ENCODE measurements at places on chromosomes 5 and 9. TPM values are rescaled to one million over a fixed set of nuclear protein-coding genes. Genes with fewer than 3 reads are reported as not detected.

DNA sequence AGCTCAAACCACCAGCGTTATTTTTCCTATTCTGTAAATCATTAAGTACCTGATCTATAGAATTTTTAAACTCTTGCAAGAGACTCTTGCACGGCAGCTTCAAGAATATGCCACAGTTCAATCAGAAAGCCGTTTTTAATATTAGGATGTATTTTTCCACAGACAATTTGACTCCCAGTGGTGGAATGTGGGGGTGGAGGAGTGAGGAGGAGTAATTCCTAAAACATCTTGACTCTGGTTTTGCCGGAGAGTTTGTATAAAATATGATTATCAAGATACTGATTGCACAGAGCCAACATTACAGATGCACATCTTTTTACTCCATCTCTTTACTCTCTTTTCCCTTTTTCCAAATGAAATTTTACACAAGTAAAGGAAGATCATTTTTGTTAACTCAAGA lies 288.3 kb downstream of the ENC1 start:
- no peak for DNase-seq
- H3K4me1 ChIP-seq = no peaks in the 10 kb centered on the region
- H3K27ac ChIP-seq = no peak overlapping the region
- H3K4me3 ChIP-seq = no peak overlapping the region

GRCh38 chr5:11110128-11110527 lies 349.1 kb upstream of the DAP start:
- DNase-seq = no peak
- H3K27me3 ChIP-seq = no peaks in the 10 kb centered on the region
- no peaks in the 10 kb centered on the region for H3K4me1 ChIP-seq

RGMB gene
- 36.9 TPM for total RNA-seq

DNA sequence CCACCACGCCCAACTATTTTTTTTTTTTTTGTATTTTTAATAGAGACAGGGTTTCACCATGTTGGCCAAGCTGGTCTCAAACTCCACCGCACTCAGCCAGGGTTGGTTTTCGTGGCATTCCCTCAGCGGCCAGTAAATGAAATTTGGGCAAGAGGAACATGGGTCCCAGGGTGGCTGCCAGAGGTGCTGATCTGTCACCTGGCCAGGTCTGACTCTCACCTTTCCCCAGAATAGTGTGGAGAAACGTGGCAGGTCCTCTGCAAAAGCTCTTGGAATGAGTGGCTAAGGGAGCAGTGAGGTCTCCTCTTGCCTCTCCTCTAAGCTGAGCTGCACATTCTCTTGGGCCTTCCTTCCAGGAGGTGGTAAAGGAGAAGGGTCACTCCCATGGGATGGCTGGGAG lies 170.1 kb downstream of the IRX2 start:
- no peaks in the 10 kb centered on the region for H3K36me3 ChIP-seq
- H3K27ac ChIP-seq = no peak overlapping the region
- H3K27me3 ChIP-seq = no peaks in the 10 kb centered on the region
- DNase-seq = no peak
- no peak overlapping the region for H3K4me3 ChIP-seq
- no peaks in the 10 kb centered on the region for H3K4me1 ChIP-seq

GRCh38 chr9:5122516-5122915 lies 62.9 kb downstream of the INSL6 start:
- DNase-seq = no peak
- H3K36me3 ChIP-seq = no peaks in the 10 kb centered on the region
- no peaks in the 10 kb centered on the region for H3K4me1 ChIP-seq
- no peak overlapping the region for H3K4me3 ChIP-seq

DNA sequence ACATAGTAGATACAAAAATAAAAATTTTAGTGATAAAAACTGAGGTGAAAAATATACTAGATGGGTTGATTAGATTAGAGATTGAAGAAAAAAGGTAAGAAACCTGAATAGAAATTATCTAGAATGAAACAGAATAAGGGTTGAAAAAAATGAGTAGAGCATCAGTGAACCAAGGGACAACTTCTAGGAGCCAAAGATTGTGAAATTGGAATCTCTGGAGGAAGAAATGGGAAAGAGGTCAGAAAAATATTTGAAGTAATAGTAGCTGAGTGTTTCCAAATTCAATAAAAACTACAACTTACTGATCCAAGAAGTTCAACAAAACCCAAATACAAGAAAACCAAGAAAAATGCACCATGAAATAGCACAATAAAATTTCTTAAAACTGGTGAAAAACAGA lies 116.6 kb upstream of the STARD4 start:
- no peaks in the 10 kb centered on the region for H3K4me1 ChIP-seq
- no peak overlapping the region for H3K4me3 ChIP-seq
- no peak for DNase-seq

TAL2 gene
- total RNA-seq = not detected

DNA sequence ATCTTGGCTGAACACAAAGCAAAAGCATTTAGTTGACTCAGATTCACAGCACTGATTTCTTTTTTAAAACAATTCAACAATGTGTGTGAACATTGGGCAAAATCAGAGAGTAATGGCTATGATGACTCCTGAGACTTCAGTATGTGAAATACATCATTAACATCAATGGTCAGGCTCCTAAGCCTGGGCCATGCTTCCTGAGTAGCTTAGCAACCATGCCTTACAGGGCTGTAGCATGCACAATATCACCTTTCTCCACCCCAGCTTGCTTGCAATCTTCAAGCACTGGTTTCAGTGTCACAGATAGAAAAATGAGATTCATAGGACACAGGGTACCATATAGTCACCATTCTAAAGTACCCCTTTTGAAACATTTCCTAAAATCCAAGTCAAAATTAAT lies 41.3 kb downstream of the MACROH2A1 start:
- H3K27me3 ChIP-seq = no peaks in the 10 kb centered on the region
- H3K36me3 ChIP-seq = no peaks in the 10 kb centered on the region
- H3K4me3 ChIP-seq = no peak overlapping the region

- no peaks in the 10 kb centered on the region for H3K36me3 ChIP-seq
- H3K27ac ChIP-seq = no peak overlapping the region
- no peaks in the 10 kb centered on the region for H3K4me1 ChIP-seq
- no peaks in the 10 kb centered on the region for H3K27me3 ChIP-seq
- no peak overlapping the region for H3K4me3 ChIP-seq
These were observed 19.4 kb downstream of the LHX2 start for GRCh38 chr9:124030969-124031451.

BTNL8 gene
- not detected for total RNA-seq

GRCh38 chr9:68626526-68626925 lies 78.5 kb upstream of the PIP5K1B start:
- no peak for DNase-seq
- H3K4me3 ChIP-seq = no peak overlapping the region
- no peaks in the 10 kb centered on the region for H3K4me1 ChIP-seq
- no peak overlapping the region for H3K27ac ChIP-seq
- no peaks in the 10 kb centered on the region for H3K36me3 ChIP-seq
- no peaks in the 10 kb centered on the region for H3K27me3 ChIP-seq

HINT1 gene
- total RNA-seq = 158 TPM

GRCh38 chr5:137220523-137220927 lies 278.6 kb downstream of the SPOCK1 start:
- no peak for DNase-seq
- peaks cover 16% of the 10 kb centered on the region for H3K4me1 ChIP-seq
- no peak overlapping the region for H3K27ac ChIP-seq
- no peak overlapping the region for H3K4me3 ChIP-seq
- no peaks in the 10 kb centered on the region for H3K36me3 ChIP-seq
- H3K27me3 ChIP-seq = no peaks in the 10 kb centered on the region

NIPAL4 gene
- 2.4 TPM for total RNA-seq

DNA sequence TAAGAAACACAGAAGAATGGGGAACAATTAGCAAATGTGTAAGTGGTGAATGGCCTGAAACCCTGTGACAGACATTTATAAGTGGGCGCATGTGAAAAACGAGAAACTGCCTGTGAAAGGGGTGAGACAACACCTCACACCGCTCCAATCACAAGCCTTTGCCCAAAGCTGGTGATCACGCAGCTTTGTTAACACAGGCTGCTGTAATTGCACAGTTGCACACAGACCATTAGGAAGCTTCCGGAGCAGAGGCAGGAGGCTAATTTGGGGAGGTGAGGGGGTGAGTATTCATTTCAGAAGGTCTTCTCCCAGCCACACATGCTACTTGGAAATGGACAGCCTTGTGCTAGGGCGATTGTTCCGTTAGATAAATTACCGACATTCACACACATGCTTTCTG lies 294.0 kb downstream of the MED10 start:
- no peak overlapping the region for H3K4me3 ChIP-seq
- no peak overlapping the region for H3K27ac ChIP-seq
- no peaks in the 10 kb centered on the region for H3K27me3 ChIP-seq
- no peaks in the 10 kb centered on the region for H3K36me3 ChIP-seq

DNA sequence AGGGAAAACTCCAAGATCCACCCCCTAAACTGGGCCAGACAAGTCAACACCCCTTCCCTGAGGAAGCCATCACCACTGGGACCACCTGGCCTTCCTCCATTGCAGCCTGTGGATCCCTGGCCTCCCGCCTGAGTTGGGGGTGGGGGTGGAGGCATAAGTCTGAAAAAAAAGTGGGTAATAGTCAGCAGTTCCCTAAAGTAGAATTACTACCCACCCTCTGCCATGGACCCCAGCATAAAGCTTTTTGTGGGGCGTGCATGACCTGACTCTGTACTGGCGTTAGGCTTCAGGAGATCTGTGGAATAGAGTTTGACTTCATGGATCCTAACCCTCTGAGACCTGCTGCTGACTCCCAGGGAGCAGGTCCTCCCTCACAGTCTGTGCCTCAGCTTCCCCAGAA lies 2.0 kb upstream of the CXXC5 start:
- H3K4me1 ChIP-seq = peaks cover 28% of the 10 kb centered on the region
- H3K27me3 ChIP-seq = no peaks in the 10 kb centered on the region
- DNase-seq = no peak
- H3K27ac ChIP-seq = no peak overlapping the region

MSX2 gene
- total RNA-seq = 1.3 TPM

DNA sequence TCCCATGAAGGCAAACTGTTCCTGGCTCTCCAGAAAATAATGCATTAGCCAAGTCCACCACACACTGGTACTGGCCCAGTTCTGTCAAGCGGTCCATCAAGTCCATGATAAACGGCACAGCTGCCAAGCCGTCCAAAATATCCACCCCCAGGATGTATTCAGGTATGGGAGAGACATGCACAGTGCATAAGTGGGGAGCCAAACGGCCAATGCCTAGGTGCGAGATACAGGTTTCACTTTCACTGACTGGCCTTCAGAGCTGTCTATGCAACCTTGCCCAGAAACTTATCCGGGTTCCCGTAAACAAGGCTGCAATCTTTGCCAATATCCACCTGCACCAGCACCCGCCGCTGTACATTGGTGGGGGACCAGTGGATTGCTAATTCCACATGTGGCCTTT lies 795.8 kb downstream of the EFNA5 start:
- H3K27me3 ChIP-seq = no peaks in the 10 kb centered on the region
- H3K4me1 ChIP-seq = no peaks in the 10 kb centered on the region
- H3K4me3 ChIP-seq = no peak overlapping the region
- H3K27ac ChIP-seq = no peak overlapping the region
- no peak for DNase-seq

GRCh38 chr5:6384856-6385255 lies 6.5 kb upstream of the MED10 start:
- DNase-seq = no peak
- no peak overlapping the region for H3K4me3 ChIP-seq
- no peaks in the 10 kb centered on the region for H3K27me3 ChIP-seq
- no peaks in the 10 kb centered on the region for H3K4me1 ChIP-seq

MTX3 gene
- 18.4 TPM for total RNA-seq

DNA sequence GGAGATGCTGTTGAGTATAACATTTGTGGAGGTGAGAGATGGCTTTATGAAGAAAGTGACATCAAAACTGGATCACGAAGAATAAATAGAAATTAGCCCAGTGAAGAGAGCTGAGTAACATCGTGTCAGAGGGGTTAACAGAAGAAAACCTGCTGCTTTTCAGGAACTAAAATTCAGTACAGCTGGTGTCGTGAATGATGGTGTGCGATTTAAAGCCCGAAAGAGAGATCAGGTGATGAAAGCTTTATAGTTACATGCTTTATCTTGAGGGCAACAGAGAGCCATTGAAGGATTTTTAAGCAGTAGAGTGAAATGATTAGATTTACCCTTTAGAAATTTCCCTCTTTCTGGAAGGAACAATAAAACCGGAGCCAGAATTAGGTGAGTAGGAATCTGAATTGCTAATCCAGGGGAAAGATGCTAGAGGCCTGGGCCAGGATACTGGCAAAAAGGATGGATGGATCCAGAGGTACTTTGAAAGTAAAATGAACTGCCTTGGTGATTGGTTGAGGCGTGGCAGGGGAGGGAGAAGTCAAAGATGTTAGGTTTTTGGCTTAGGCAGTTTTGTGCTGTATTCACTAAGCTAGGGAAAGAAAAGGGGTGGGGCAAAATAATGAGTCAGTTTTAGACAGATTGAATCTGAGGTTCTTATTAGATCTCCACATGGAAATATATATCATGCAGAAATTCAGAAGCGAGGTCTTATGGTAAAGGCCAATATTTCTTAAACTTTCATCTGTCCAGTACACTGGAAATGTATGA lies 3.4 kb downstream of the LRRC70 start:
- H3K27ac ChIP-seq = no peak overlapping the region
- no peaks in the 10 kb centered on the region for H3K27me3 ChIP-seq
- H3K4me3 ChIP-seq = no peak overlapping the region
- H3K36me3 ChIP-seq = no peaks in the 10 kb centered on the region
- no peaks in the 10 kb centered on the region for H3K4me1 ChIP-seq

KCNT1 gene
- total RNA-seq = under 0.01 TPM

DNA sequence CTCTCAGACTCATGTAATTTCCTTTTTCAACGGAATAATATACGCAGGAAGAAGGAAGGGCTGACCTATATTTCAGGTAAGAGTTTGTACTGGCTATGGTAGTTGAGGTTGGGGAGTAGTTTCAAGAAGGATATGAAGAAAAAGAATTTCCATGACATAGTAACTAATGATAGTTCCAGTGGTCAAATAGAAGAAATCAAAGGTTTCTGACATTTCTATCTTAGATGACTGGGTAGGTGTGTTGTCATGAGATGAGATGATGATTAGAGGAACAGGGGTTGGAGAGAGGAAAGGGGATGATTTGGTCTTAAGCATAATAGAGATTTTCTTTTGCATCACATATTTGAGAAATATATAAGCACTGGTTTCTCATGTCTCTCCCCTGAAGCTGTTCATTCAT lies 166.0 kb downstream of the SPATA31D1 start:
- no peaks in the 10 kb centered on the region for H3K4me1 ChIP-seq
- no peaks in the 10 kb centered on the region for H3K36me3 ChIP-seq
- no peak overlapping the region for H3K4me3 ChIP-seq

GRCh38 chr5:168086104-168086610 lies 205.3 kb upstream of the WWC1 start:
- H3K4me3 ChIP-seq = no peak overlapping the region
- H3K27ac ChIP-seq = no peak overlapping the region
- no peak for DNase-seq
- no peaks in the 10 kb centered on the region for H3K27me3 ChIP-seq
- H3K4me1 ChIP-seq = peaks cover 6% of the 10 kb centered on the region
